ENCODE measurements at places on chromosomes 2 and 18.

GRCh38 chr2:230643576-230644291 lies 68.9 kb upstream of the CAB39 start:
- peak; percentile 83 for DNase-seq

GRCh38 chr2:211944572-211944971 lies 594.0 kb downstream of the ERBB4 start:
- DNase-seq = no peak

DNA sequence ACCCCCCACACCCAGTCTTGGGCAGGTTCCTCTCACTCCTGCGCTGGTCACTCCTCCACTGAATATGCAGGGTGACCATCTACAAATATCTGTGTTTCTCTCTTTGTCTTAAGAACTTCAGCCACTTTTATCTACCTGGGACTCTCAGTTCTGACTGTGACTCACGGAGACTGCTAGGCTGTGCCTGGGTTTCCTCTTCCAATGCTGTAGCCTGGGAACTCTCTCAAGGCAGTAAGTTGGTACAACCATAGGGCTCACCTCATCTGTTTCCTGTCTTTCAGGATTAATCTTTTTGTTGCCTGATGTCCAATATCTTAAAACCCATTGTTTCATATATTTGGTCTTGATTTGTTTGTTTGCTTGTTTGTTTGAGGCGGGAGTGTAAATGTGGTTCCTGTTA lies 47.2 kb upstream of the ZNF396 start:
- DNase-seq = no peak

DNA sequence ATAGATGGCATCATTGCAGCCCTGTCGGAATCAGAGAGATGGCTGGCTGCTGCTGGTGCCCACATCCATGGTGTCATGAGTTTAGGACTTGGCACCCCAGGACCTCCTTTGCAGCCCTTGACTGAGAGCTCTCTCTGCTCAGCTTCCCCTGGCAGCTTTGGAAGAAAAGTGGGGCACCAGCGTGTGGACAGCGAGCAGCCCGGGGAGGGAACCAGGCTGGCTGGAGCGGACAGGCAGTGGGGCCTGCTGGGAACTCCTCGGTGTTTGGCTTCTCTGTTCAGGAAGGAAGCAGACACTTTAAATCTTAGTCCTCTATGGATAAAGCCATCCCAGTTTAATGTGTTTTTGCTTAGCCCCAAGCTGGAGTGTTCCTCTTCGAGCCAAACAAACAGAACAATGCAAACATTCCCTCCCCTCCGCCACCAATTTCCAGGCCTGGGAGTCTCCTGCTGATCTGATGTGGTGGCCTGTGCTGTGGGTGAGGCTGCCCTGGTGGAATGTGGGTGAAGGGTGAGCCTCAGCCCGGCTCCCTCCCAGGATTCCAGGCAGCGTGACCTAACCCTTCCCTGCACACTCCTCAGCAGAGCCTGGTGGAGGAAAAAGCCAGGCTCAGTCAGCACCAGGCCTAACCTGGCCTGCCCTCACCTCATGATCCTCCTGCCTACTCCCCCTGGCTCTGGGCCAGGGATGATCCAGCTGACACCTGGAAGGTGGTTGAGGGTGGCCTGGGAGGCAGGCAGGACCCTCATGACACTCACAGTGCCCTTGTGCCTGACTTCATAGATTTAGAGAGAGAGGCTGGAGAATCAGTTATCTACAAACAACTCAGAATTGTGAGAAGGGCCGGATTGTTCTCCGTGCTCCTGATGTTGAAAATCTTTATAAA lies 21.6 kb upstream of the ITGB6 start:
- no peak for DNase-seq

DNA sequence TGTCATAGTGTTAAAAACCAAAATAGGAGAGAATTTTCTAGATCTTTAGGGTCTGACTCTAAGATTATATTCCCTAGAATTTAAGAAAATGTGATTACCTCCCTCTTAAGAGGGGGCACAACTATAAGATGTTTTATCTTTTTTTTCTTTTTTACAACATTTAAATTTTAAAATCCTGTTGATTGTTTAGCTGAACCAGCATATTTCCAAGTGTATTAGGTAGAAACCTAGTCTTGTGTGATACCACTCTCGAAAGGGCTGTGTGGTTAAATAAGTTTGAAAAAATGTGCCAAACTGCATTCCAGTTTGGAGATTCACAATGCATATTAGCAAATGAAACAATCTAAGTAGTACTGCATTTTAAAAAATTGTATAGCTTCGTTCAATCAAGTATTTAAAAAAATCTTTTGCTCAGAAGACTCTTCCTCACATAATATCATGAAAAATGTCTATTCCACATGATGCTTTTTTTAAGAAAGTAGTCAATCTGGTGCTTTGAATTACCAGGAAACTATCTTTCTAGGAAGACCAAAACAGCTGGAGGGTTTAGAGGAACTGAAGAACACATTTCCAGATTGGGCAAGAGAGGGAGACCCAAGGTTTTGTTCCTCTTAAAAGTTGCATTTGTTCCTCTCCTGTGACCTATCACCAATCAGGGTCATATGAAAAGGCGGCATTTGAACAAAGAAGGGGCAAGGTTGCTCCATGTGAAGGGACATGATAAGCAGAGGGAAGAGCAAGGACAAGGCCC lies 98.8 kb downstream of the DPP4 start:
- DNase-seq = no peak

DNA sequence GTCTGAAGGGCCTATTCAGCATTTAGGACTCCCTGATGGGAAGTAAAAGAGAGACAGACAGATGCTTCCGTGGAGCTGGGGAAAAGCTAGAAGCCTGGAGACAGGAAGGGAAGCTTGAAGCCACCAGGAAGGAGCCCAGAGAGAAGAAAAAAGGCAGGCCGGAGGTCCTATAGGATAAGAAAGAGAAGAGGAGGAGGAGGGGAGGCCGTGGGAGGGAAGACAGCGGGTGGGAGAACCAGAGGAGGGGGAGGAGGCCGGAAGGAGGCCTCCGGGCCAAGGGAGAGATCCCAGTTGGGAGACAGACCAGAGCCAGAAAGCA lies 107.1 kb upstream of the PKDCC start:
- no peak for DNase-seq

GRCh38 chr2:241066893-241067341 lies 35.2 kb downstream of the MTERF4 start:
- no peak for DNase-seq

DNA sequence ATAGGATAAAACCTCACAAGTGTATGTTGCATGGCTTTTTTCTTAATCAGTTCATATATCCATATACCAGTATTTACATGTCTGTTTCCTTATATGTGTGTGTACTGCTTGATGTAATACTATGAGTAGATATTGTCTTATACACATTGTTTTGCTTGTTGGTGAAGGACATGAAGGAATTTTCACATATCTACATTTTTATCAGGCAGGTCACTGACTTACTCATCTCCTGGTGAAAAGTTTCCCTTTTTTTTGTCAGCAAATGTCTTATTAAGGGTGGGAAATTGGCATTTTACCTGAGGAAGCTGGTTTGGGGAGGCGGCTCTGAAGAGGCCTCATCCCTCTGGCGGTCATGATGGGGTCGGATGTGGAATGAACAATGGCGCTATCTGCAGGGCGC lies 61.4 kb upstream of the LYPD1 start:
- DNase-seq = no peak

DNA sequence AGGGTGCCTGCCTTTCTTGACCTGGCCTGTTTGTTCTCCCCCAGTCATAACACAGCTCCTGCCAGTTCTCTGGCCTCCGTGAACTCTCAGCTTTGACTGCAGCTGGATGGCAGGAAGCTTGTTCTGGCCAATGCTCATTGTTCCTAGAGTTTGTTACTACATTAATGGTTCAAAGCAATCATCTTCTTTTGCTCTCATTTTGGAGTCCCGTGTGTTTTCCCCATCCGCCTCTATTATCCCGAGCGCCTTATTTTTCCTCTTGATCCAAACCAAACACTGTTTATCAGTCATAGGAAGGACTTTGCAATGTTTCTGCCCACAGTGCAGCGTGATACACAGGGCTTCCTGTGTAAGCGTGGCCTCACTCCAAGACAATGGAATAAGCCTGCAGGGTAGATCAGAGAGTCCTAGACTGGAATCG lies 184.3 kb upstream of the APCDD1 start:
- no peak for DNase-seq

- DNase-seq = no peak
Measured at GRCh38 chr2:217710211-217710765, 292.5 kb downstream of the TNS1 start.

DNA sequence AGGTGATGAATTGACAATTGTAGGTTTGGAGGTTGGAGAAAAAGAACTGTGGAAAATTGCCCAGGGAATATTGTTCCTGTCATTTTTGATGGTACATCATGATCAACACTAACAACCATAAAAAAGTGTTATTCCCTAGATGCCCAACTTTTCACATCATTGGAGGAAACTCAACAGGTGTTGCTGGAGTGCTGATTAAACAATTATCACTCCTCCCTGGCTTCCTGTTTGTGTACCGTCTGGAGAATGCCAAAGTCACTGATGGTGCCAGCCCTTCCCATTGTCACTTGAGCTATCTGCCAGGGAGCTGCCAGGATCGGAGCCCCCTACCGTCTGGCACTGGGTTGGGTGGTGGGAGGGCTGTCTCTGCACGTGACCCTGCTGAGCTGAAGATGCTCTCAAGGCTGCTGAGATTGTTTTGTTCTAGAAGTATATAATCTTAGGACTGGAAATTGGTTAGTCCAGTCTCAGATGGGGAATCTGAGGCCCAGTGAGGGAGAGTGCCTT lies 156.9 kb downstream of the PRKCE start:
- no peak for DNase-seq

DNA sequence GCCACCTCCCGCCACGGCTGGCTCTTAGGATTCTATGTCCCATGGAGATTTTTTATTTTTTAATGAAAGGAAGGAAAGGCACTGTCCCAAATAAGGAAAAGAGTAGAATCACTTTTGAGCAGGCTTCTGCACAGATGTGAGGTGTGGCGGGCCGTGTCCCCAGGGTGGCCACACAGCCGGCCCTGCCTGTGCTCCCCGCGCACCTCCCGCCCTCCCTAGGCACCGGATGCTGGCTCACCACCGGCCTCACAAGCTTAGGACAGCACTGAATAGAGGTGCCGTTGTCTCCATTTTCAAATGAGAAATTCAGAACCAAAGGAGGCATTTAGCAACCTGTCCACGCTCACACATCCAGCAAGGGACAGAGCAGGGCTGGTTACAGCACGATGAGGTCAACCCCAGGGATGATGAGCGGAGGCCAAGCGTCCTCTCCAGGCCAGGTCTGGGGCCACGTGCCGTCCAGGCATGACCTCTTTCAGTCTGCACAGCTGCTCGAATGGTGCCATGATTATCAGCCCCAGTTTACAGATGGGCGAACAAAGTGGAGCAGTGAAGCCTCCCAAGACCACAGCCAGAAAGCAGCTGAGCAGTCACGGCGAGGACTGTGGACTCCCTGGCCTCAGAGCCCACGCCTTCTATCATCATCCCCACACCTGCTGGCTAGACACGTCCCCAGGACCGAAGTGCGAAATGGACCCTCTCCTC lies 20.7 kb upstream of the TEX51 start:
- no peak for DNase-seq

- DNase-seq = no peak
Measured at GRCh38 chr2:120845277-120845676, 109.6 kb downstream of the GLI2 start.

- no peak for DNase-seq
Measured at GRCh38 chr2:47310801-47311560, 92.0 kb upstream of the MSH2 start.

DNA sequence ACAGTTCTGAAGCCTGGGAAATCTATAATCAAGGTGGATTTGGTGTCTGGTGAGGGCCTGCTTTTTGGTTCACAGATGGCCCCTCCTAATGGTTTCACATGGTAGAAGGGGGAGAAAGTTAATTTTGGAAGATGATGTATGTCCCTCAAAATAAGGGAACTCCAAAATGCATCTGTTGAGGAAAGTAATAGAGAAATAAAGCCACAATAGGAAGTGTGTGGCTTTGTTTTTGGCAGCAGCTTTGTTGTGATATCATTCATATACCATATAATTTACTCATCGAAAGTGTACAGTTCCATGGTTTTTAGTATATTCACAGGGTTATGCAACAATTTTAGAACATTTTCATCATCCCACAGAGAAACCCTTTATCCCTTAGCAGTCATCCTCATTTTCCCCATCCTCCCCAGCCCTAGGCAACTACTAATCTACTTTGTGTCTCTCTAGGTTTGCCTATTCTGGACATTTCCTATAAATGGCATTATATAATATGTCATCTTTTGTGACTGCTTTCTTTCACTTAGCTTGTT lies 274.0 kb upstream of the FAM98A start:
- no peak for DNase-seq

DNA sequence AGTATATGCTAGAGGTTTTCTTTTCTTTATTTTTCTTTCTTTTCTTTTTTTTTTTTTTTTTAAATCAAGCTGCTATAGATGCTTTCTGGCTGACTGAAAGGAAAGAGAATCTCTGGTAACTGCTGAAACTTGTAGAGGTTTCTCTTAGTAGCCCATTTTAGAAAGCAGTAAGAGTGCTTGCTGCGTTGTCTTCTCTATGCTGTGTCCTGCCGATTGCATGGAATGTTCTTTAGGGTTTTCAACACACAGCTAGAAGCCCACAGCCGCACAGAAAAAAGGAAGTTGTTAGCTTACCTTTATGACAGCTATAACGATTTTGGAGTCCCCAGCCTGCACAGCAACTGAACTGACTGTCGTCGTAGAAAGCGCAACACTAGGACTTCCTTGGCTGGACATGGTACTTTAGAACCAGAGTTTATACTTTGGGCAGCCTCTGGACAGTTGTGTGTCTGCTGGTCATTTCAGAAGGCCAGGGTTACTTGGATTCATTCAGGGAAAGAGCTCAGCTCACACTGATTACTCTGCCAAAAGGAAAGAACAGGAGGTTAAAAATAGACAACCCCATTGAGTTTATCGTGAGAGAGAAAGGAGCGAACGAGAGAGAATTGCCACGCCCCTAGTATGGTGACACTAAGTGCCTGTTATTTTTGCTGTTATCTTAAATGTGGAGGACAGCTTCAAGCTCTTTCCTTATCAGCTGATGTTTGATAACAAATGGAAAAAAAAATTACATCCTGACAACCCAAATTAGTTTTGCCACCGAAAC lies at the start of gene CCDC141:
Gene CCDC141 (minus strand): TSS at position 592 of the 766 bp plus-strand sequence. CDS start 196 bp downstream, at position 396.
- peak; percentile 50 for DNase-seq

GRCh38 chr2:163417596-163418337 lies 318.0 kb downstream of the FIGN start:
- DNase-seq = no peak

- no peak for DNase-seq
Measured at GRCh38 chr2:59425247-59425646, 1128.2 kb downstream of the BCL11A start.

- peak; percentile 63 for DNase-seq
Measured at GRCh38 chr18:80202264-80202998, 44.9 kb downstream of the PARD6G start.

DNA sequence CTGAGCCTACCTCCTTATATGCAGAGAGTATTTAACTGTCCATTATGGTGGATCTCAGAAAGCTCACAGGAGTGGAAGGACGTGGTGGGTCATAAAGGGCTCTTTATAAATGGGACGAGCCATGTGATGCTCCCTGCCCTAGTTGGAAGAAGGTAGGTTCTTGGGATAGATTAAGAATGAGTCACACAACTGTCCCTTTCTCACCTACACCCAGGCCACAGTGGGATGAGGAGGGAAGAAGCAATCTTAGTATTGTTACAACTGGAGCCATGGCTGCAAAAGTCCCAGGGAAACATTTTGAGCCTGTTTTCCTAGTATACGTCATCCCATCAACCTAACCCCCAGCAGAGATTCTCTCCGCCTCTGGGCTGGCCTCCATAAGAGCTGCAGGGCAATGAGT lies 229.9 kb downstream of the TTC32 start:
- no peak for DNase-seq
